Activated naive CD4-positive, alpha-beta T cell treated with anti-CD3 and anti-CD28 coated beads, Interleukin-2, amount 10 ng/mL, durations not matched to agents 7 days and 5 days (primary cell): ENCODE measurements at places on chromosomes 3 and 15.

GRCh38 chr3:141538568-141539240 is 51.9 kb downstream of the RASA2 start:
- no peak for DNase-seq

DNA sequence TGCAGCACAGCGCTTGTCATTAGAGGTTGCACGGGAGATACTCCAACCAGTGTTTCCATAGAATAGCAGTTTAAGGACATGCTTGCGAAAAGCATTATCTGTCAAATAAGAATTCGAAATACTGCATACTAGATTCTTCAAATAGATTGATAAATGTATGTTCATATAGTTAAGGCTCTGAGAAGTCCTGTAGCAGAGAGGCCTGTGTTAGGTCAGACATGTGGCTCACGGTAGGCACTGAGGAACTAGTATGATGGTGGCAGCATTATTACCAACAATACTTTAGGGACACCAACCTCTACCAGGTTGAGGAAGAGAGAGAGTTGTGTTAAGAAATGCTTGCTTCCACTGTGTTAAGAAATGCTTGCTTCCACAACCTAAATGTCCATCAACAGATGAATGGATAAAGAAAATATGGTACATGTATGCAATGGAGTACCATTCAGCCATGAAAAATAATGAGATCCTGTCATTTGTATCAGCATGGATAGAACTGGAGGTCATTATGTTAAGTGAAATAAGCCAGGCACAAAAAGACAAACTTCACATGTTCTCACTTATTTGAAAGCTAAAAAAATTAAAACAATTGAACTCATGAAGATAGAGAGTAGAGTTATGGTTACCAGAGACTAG is 14.9 kb downstream of the MTMR14 start:
- no peak for DNase-seq

GRCh38 chr3:172159376-172159775 is 120.0 kb downstream of the FNDC3B start:
- no peak for DNase-seq

DNA sequence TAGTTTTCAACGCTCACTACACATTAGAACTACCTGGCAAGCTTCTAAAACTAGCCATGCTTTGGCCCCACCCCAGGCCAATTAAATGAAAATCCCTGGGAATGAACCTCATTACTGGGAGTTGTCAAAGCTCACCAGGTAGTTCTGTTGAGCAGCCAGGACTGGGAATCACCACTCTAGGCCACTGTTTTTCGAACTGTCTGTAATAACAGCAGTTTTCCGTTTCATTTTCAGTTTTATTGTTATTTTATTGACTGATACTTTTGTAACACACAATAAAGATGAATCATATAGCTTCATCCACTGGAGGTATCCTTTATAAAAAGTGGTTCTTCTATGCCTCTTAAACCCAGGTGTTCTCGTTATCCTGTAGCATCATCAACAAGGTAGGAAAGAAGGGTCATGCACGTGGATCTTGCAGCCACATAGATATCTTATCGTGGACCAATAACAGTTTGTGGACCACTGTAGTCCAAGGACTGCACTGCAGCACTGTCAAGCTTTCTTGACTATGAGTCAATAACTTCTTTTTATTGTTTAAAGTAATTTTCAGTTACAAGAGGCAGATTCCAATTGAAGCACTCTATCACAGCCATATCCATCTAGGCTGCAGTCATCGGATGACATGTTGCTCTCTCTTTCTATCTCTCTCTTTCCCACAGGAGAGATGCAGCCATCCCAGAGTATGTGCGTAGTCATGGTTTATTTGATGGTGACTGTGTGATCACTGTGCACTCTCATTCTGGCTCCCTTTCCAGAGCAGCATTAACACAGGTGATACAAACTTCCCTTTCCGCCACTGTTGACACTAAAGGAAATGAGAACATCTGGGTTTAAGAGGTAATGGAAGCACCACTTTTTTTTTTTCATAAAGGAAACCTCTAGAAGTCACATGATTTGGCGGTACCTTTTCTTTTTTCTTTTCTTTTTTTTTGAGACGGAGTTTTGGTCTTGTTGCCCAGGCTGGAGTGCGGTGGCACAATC is 39.0 kb upstream of the BLM start:
- peak; percentile 53 for DNase-seq

GRCh38 chr3:148006508-148006907 is 597.3 kb downstream of the ZIC1 start:
- DNase-seq, result no peak

- no peak for DNase-seq
Observed at GRCh38 chr15:62835351-62835750, 207.2 kb upstream of the TPM1 start.

GRCh38 chr15:40388941-40389823 is 6.7 kb downstream of the KNSTRN start:
- no peak for DNase-seq

DNA sequence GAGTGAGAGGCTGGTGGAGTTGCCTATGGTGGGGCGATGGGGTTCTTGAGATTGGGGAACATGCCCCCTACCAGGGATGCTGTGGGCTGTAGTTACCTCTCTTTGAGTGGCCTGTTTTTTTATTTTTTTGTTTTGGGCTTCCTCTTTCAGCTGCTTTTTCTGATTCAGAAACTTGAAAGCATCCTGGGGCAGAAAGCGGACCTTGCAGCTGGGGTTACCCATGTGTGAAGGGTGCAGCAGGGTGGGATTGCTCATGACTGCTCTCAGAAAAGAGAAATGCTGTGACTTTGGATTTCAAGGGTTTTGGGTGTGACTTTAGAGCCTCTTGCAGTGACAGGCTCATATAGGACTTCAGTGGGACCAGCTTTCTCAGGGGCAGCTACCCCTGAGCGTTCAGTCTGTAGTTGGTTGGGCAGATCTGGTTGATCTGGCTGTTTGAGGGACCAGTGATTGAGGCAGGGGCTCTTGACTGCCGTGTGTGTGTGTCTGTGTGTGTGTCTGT is 1.8 kb downstream of the LIMD1 start:
- DNase-seq, result no peak

DNA sequence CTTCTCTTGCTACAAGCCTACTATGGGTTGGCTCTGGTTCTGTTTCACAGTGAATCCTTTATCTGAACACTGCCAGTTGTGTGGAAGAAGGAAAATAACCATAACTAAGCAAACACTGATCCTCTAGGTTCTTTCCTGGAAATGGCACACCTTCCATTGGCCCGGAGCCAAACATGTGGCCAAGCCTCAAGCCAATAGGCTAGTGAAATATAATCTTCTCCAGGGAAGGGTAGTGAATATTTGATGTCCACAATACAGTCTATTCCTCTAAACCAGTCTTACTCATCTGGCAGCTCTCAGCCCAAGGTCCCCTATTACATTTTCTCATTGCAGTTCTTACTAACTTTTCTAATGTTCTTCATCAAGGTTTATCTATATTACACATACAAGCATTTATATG is 921.3 kb downstream of the TUSC7 start:
- no peak for DNase-seq

DNA sequence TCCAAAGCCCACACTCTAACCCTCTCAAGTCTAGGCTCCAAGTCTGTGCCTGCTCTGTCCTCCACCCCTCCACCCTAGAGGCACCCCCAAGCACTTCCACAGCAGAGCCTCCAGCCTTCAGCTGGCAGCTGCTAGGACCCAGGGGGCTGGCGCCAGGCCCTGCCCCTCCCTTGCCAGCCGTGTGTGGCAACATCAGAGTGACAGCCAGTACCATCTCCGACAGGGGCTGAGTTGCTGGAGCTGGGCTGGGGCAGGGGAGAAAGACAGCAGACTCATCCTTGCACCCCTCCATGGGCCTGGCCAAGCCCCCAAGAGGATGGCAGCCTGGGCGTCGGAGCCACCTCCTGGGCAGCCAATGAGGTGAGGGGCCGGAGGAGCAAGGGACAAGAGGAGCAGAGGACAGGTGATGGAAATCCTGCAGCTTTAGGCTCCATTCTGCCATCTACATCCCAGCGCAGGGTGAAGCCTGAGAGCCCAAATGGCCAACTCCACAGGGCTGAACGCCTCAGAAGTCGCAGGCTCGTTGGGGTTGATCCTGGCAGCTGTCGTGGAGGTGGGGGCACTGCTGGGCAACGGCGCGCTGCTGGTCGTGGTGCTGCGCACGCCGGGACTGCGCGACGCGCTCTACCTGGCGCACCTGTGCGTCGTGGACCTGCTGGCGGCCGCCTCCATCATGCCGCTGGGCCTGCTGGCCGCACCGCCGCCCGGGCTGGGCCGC is at the start of gene GPR62:
TSS of gene GPR62 (plus strand) at position 207 of the 718 bp plus-strand sequence. CDS start at position 479, 272 bp downstream.
- no peak for DNase-seq

DNA sequence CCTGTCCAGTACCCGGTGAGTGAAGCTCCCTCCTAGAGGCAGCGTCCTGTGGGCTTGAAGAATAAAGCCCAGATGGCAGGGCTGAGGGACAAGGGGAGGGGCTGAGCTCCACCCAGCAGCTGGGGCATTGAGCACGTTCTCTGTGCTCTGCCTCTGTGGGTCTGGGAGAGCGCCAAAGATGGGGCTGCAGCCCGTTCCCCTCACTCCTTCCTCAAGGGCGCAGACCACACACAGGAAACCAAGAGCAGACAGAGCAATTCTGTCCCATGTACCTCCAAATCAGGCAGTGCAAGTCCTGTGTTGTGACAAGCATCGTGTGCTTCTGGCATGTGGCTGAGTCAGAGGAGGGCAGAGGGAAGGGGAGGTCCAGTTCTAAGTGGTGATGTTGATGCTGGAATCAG is 15.7 kb upstream of the KIF23 start:
- DNase-seq, result no peak

DNA sequence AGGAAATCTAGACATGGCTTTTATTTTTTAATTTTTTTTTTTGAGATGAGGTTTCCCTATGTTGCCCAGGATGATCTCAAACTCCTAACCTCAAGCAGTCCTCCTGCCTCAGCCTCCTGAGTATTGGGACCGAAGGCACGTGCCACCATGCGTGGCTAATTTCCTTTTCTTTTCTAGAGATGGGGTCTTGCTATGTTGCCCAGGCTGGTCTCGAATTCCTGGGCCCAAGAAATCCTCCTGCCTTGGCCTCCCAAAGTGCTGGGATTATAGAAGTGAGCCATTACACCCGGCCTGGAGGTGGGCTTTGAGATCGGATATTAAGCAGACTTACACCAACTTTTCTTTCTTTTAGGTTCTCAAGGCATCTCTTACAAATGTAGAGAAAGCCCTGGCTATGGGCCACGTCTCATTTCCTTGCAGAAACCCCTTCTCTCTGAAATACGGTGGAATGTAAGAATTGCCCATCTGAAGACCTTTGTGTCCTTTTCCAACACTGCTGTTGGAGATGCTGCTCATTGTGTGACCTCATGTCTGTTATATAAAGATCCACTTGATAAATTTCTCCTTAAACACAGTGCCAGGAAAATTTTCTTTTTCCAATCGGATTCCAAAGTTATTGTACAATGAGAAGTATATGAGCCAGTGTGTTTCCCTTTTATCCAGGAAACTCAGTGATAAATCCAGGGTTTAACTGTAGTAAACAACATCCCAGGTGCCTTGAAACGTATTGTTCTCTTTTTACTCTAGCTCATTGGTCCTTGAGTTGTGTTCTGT is 36.8 kb upstream of the CFAP161 start:
- DNase-seq, result no peak

GRCh38 chr3:45236964-45237363 is 10.9 kb upstream of the TMEM158 start:
- no peak for DNase-seq

DNA sequence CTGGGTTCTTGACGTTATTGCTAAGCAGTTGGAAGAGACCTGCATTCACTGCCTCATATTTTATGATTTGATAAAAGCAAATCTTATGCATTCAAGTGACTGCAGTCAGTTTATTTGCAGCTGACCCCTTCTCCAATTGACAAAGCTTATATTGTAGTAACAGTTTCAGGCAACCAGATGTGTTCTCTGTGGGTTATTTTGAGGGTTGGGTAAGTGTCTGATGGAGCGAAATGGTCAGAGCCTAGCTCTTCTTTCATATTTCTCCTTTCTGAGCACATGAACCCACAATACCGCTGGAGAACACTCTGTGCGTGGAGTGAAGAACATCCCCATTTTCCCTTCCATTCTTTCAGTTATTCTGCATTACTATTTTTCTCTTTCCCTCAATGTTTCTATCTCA is 125.8 kb upstream of the KCNH8 start:
- no peak for DNase-seq

GRCh38 chr3:39541917-39542329 is 74.4 kb downstream of the MOBP start:
- no peak for DNase-seq

DNA sequence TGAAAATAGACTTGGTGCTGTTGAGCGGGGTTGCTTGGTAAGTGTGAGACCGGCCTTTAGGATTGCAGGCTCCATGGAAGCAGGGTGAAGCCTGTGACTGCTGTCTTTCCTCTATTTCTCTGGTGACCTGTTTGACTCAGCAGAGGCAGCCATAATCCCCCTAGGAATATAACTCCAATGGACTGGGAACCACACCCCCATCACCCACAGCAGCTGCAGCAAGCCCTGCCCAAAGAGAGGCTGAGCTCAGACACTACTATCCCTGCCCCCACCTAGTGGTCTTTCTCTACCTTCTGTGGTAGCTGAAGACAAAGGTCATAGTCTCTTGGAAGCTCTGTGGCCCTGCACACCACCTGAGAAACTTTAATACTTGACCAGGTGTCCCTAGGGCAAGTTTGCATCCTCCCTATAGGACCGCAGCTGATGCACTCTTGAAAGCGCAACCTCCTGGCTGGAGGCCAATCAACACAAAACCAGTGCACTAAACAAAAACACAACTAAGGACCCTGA is 133.6 kb upstream of the MRPL3 start:
- no peak for DNase-seq

DNA sequence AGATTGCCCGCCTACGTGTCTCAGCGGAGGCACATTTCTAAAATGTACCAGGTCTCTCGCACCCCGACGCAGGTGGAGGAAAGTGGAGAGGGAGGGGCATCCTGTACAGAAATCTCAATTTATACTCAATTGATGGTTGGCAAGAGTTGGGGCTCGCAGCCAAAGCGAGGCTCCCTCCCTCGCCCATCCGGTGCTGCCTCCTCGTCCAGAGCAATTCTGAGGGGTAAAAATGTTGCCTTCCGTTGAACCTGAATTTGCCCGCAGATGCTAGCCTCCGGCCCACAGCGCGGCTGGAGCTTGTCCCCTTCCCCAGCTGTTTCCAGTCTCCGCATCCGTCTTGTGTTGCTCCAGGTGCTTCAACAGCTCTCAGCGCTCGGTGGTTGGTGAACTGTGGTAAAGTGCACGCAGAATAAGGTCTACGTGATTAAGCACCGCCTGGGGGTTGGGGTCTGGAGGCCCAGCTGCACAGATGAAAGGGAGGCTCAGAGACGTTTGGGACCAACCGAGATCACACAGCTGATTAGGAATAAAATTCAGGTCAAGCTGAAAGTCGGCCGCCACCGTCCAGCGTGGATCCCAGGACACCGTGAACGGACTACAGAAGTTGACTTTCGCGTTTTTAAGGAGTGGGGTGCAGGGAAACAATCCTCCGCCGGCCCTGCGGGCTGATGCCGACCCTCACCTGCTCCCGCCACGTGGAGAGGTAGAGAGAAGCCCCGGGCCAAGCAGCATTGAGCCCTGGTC is 846 bp upstream of the POLG start:
- DNase-seq, result peak; percentile 66

GRCh38 chr3:126367316-126367805 is 10.2 kb upstream of the KLF15 start:
- no peak for DNase-seq

DNA sequence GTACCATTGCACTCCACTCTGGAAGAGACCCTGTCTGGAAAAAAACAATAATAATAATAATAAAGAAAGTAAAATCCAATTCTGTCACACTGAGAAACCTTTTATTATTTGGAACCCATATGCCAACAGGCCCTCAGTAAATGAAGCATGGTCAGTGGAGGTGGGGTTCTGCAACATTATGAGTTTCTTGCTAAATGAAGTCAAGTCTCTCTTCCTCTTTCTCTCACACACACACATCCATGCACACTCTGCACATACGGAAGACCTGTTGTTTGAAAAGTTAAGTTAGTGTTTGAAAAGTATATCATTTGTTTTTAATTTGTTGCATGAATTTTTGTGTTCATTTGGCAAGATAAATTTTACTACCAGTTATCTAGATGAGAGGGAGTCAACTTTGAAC is 27.8 kb downstream of the GAP43 start:
- DNase-seq, result no peak
